K562 (cell line): ENCODE measurements at places on chromosomes 3 and 15. TPM values are rescaled to one million over a fixed set of nuclear protein-coding genes. Genes with fewer than 3 reads are reported as not detected.

GRCh38 chr3:13483286-13483685, 3.2 kb downstream of the HDAC11 start:
- no peak for DNase-seq
- no peak overlapping the region for H3K27ac ChIP-seq
- no peaks in the 10 kb centered on the region; the same call in 2 of the 3 replicates for H3K36me3 ChIP-seq
- H3K4me3 ChIP-seq = no peak overlapping the region
- no peaks in the 10 kb centered on the region for H3K27me3 ChIP-seq
- peaks cover 26% of the 10 kb centered on the region for H3K4me1 ChIP-seq

- no peaks in the 10 kb centered on the region for H3K27me3 ChIP-seq
- no peak for DNase-seq
- H3K27ac ChIP-seq = no peak overlapping the region
- H3K36me3 ChIP-seq = no peaks in the 10 kb centered on the region
Observed at GRCh38 chr3:126081618-126082361, 2.1 kb downstream of the SLC41A3 start.

GRCh38 chr3:46282696-46283095, 40.4 kb downstream of the CCR3 start:
- no peaks in the 10 kb centered on the region for H3K27me3 ChIP-seq
- H3K27ac ChIP-seq = no peak overlapping the region
- H3K4me1 ChIP-seq = no peaks in the 10 kb centered on the region
- H3K4me3 ChIP-seq = no peak overlapping the region
- no peak for DNase-seq
- H3K36me3 ChIP-seq = no peaks in the 10 kb centered on the region

DNA sequence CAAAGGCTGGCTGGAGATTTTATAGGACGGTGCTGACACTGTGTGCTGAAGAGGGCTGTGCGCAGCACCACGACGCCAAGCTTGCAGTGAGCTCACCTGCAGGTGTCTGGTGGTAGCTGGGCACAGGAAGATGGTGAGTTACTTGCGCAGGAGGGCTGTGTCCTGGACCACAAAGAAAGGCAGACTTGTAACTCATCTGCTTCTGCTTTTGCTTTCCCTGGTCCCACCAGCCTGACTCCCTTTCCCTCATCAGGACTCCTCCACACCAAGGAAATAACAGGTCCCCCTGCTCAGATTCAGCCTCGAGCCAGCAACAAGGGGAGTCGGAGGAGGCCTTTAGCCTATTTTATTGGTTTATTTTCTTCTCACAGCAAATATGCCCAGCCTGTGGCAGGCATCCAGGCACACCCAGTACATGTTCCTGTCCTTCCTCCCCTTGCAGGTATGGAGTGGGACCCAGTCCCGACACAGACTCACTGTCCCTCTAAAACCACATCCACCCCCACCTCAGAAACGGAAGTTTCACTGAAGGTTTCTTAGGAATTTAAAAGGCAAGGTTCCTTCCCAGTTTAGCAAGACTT, 35.6 kb upstream of the FLNB start:
- H3K27ac ChIP-seq = no peak overlapping the region
- H3K36me3 ChIP-seq = no peaks in the 10 kb centered on the region
- no peaks in the 10 kb centered on the region; the same call in 1 of the 2 replicates for H3K4me1 ChIP-seq

DNA sequence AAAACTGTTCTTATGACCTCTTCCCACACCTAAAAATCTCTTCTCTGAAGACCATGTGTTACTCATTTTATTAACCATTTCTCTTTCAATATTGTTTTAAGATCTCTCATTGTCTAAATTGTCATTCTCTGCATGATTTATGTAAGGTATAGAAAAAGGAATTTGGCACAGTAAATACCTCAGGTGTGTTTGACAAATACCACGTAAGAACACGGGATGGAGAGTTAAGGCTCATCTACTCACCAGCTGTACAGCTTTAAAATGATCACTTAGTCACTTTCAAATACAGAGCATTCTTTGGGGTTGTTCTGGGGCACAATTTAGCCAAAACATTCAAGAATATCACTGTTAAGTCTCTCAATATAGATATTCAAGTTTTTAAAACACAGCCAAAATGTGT, 627.1 kb downstream of the MCTP2 start:
- H3K27me3 ChIP-seq = no peaks in the 10 kb centered on the region
- peaks cover 5% of the 10 kb centered on the region for H3K36me3 ChIP-seq
- H3K27ac ChIP-seq = peak overlapping the region; percentile 92; the same call in 1 of the 3 replicates
- H3K4me1 ChIP-seq = peaks cover 9% of the 10 kb centered on the region; the same call in 2 of the 3 replicates
- peak overlapping the region; percentile 72 for H3K4me3 ChIP-seq
- no peak for DNase-seq

- no peaks in the 10 kb centered on the region for H3K4me1 ChIP-seq
- H3K36me3 ChIP-seq = no peaks in the 10 kb centered on the region
- no peak overlapping the region for H3K4me3 ChIP-seq
- H3K27ac ChIP-seq = no peak overlapping the region
- DNase-seq = no peak
Observed at GRCh38 chr3:192915304-192915703, 2.4 kb downstream of the MB21D2 start.

DNA sequence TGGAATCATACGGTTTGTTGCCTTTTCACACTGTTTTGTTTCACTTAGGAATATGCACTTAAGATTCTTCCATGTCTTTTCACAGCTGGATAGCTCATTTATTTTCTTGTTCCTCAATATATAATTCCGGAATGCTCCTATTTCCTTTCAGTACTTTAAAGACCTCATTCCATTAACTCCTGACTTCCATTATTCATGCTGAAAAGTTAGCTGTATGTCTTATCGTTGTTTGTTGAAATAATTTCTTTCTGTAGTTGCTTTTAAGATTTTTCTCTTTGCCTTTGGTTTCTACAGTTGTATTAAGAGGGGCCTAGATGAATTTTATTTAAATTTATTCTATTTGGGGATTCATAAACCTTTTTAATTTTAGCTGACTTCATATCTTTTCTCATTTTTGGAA, 122.2 kb downstream of the ANXA2 start:
- no peak overlapping the region for H3K27ac ChIP-seq
- H3K4me3 ChIP-seq = no peak overlapping the region
- no peaks in the 10 kb centered on the region for H3K4me1 ChIP-seq

DNA sequence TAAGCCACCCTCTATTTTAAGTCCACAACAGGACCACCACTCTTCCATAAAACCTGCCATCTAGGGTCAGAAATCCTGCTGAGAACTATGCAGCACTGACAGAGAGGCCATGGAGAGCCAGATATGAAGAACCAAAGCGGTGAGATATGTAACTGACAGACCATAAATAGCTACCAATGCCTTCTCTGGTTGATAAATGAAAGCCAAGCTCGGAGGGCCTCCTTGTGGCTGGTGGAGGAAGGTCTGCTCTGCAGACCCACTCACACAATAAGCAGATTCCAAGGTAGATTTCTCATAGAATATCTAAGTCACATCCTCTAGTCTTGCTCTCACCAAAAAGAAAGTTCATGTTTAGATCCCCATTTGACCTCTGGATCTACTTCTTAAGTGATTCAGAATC, 38.9 kb downstream of the RYK start:
- no peaks in the 10 kb centered on the region for H3K27me3 ChIP-seq
- no peaks in the 10 kb centered on the region for H3K4me1 ChIP-seq
- no peak overlapping the region for H3K27ac ChIP-seq
- peaks cover 26% of the 10 kb centered on the region for H3K36me3 ChIP-seq

GRCh38 chr3:152656214-152656971, 178.5 kb upstream of the P2RY1 start:
- H3K27me3 ChIP-seq = no peaks in the 10 kb centered on the region
- no peak for DNase-seq
- H3K4me1 ChIP-seq = peaks cover 21% of the 10 kb centered on the region; the same call in 2 of the 3 replicates

DNA sequence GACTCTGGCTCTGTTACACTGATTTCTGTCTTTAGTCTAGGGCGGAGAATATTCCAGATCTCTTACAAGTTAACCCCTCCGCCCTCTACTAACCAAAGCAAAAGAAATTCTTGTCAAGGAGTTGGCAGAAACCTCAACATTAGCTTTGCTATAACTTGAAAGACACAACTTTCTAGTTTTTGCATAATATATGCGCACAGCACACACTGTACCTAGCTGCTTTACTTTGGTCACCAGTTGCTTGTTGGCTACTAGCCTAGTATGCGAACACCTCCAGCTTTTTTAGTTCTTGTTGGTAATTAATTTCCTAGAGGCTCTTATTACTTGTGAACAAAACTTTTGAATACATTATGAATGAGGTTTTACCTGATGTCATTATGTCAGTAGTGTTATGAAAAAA, 348.8 kb upstream of the C2CD4B start:
- DNase-seq = no peak
- H3K27ac ChIP-seq = no peak overlapping the region
- no peaks in the 10 kb centered on the region for H3K4me1 ChIP-seq

GRCh38 chr3:187630404-187630803, 39.8 kb downstream of the SST start:
- H3K36me3 ChIP-seq = no peaks in the 10 kb centered on the region
- no peaks in the 10 kb centered on the region for H3K4me1 ChIP-seq
- no peak overlapping the region for H3K4me3 ChIP-seq
- no peaks in the 10 kb centered on the region for H3K27me3 ChIP-seq
- H3K27ac ChIP-seq = no peak overlapping the region
- DNase-seq = no peak

GRCh38 chr15:23074684-23075083, 35.3 kb upstream of the TUBGCP5 start:
- peaks cover 17% of the 10 kb centered on the region for H3K27me3 ChIP-seq
- no peak overlapping the region for H3K27ac ChIP-seq
- no peaks in the 10 kb centered on the region for H3K36me3 ChIP-seq
- no peak for DNase-seq

- no peaks in the 10 kb centered on the region for H3K36me3 ChIP-seq
- H3K27ac ChIP-seq = no peak overlapping the region
- peaks cover 80% of the 10 kb centered on the region for H3K27me3 ChIP-seq
- no peak for DNase-seq
Observed at GRCh38 chr15:41881550-41881919, 12.3 kb downstream of the SPTBN5 start.

DNA sequence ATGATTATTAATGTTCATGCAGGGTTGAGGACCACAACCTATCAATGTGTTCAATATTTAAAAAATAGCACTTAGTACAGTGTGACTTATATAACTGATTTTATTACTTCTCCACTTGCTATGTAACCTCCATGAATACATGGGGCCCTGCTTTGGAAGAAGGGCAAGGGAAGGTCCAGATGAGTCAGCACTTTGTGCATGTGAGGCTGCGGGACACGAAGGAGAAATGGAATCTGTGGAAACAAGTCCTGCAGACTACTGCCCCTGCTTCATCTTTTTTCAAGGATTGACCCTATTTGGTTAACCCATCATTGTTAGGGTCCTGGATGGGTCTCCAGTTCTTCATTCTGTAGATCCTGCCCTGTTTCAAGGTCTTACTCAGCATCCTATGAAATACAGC, 1.6 kb downstream of the NXPE3 start:
- H3K36me3 ChIP-seq = no peaks in the 10 kb centered on the region
- H3K4me3 ChIP-seq = no peak overlapping the region
- no peaks in the 10 kb centered on the region for H3K27me3 ChIP-seq
- peaks cover 17% of the 10 kb centered on the region; the same call in 2 of the 3 replicates for H3K4me1 ChIP-seq
- H3K27ac ChIP-seq = no peak overlapping the region

DNA sequence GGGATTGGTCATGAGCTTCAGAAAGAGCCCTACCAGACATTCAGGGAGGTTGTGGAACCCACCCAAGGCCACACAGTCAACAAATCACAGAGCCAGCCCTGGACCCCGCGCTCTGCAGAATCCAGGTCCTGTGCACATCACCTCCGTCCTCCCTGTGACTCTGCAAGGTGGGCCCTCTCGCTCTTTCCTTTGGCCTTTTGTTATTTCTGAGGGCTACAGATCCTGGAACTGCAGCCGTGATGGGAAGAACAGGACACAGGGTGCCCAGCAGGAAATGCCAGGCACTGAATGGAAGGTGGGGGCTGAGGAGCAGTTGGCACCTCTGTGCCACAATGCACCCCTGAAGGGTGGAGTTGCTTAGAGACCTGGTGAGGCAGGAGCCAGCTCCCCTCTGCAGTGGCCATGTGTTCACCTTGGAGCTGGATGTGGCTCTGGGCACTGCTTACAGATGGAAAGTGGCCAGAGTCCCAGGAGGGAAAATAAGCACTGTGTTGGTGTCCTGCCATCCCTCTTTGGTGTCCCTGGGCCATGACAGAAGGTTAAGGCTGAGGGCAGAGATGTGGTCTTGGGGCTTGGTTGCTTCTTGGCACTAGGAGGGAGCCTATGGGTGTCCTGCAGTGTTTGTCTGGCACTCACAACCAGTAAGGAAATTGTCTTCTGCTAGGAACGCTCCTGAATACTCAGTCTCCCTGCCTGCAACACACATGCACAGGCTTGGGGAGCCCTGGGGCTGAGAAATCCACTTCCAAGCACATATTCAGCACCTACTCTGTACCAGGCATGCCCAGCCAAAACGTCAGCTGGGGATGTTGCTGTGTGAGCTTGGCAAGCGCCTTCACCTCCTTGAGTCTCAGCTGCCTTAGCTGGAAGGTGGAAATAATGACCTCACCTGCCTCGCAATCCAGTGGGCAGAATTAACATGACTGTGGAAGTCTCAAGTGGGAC, 98.0 kb upstream of the SLC6A6 start:
- H3K27ac ChIP-seq = no peak overlapping the region
- H3K27me3 ChIP-seq = no peaks in the 10 kb centered on the region
- H3K4me3 ChIP-seq = no peak overlapping the region
- DNase-seq = no peak
- peaks cover 17% of the 10 kb centered on the region for H3K4me1 ChIP-seq

DNA sequence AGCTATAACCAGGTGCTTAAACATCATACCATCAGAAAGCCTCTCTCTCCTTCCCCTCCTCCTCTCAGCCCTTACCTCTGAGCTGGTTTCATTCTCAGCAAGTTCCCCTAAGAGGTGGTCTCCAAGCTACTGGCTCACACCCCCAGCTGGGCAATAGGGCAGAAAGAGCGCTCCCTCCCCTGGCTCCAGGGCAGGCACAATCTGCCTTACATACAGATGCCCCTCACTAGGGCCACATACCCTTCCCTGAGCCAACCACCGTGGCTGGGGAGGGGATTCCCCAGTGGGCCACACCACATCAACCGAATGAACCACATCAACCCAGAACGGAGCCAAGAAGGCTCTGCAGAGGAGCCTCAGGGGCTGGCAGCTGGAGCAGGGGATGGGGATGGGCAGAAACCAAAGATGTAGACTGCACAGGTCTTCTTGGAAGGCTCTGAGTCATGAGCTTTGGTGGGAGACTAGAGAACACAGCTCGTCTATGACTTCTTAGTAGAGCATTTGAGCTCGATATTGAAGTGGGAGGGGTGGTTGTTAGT, 4.6 kb upstream of the FBLN2 start:
- no peak overlapping the region for H3K27ac ChIP-seq
- no peak overlapping the region for H3K4me3 ChIP-seq
- DNase-seq = no peak

DNA sequence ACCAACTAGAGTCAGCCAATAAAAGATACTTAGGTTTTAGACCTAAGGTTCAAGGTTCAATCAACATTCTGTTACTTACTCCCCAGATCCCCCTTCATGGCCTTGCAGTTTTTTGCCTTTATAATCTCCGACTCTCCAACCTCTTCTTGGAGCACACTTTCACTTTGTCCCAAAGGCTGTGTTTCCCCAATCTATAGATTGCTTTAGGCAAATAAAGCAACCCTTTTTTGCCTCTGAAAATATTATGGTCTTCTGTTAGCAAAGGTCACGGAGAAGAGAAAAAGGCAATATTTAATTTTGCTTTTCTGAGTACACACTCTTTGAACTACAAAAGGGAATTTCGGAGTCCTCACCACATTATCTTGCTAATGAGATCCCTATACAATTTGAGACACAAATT, 268.1 kb downstream of the PLOD2 start:
- H3K4me1 ChIP-seq = no peaks in the 10 kb centered on the region
- no peak overlapping the region for H3K4me3 ChIP-seq
- DNase-seq = no peak
- H3K27me3 ChIP-seq = no peaks in the 10 kb centered on the region
- H3K27ac ChIP-seq = no peak overlapping the region

Gene SEMA5B
- not detected in 2 replicates for polyA plus RNA-seq

Gene PLSCR2
- not detected in 2 replicates for polyA plus RNA-seq

Gene SERPINI1
- polyA plus RNA-seq = 1.6 and 1.9 TPM in 2 replicates

Gene C15orf39
- 7.4 and 7.9 TPM in 2 replicates for polyA plus RNA-seq

Gene KBTBD13
- polyA plus RNA-seq = 0.12 and 0.22 TPM in 2 replicates

Gene BUB1B
- 93.4 and 94.2 TPM in 2 replicates for polyA plus RNA-seq

Gene GLDN
- 0.05 and 0.77 TPM in 2 replicates for polyA plus RNA-seq

Gene MAN2A2
- polyA plus RNA-seq = 114 and 121 TPM in 2 replicates
